ENCODE measurements at places on chromosomes 5 and 9. TPM values are rescaled to one million over a fixed set of nuclear protein-coding genes. Genes with fewer than 3 reads are reported as not detected.

The CDX1 gene
- not detected for total RNA-seq

The ELOVL7 gene
- total RNA-seq, result 0.18 TPM

DNA sequence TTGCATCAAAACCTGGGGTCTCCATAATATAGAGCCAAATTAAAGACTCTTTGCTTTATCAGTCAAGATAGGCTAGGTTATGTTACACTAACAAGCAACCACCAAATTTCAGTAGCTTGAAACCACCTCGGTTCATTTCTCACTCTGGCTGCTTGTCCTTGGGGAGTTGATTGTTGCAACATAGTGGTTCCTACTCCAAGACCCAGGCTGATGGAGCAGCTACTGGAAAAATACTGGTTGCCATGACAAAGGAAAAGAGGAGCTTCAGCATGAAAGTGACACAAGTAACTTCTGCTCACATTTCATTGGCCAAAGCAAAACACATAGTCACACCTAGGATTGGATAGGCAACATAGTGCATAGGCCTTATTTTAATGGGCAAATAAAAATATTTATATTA lies 18.5 kb upstream of the RCL1 start:
- no peak for DNase-seq
- H3K4me1 ChIP-seq, result no peaks in the 10 kb centered on the region
- no peak overlapping the region for H3K4me3 ChIP-seq
- H3K36me3 ChIP-seq, result no peaks in the 10 kb centered on the region

DNA sequence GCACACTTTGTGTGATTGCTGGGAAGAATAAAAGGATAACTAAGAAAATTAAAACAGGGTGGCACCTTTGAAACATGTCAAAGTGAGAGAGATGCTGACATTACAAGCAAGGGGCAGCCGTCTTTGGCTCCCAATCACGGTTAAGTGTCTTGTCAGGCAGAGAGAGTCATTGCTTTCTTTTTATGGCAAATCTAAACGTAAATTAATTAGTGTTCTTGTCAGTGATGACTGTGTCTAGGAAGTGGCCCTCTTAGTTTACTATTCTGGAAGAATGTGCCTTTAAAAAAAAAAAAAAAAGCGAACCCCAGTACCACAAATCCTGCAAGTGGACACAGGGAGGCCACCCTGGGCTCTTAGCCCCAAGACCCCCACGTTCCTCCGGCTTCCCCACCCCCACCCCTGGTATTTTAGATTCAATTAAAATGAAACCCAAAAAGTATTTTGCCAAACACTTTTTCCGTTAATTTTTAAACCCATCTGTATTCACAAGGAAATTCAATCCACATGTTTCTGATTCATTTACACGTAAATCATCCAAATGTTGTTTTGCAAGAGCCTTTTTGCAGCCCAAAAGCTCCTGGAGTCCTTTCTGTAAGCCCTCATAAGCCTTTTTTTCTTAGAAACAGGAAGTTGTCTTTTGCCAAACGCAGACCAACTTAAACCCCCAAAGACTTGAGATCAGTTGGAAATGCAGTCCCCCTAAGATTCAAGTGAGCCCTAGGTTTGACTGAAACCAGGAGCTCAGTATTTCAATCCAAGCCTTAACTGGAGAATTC lies 399.3 kb downstream of the EBF1 start:
- H3K27ac ChIP-seq, result no peak overlapping the region
- H3K36me3 ChIP-seq, result no peaks in the 10 kb centered on the region
- H3K4me1 ChIP-seq, result peaks cover 2% of the 10 kb centered on the region
- no peaks in the 10 kb centered on the region for H3K27me3 ChIP-seq
- no peak overlapping the region for H3K4me3 ChIP-seq

DNA sequence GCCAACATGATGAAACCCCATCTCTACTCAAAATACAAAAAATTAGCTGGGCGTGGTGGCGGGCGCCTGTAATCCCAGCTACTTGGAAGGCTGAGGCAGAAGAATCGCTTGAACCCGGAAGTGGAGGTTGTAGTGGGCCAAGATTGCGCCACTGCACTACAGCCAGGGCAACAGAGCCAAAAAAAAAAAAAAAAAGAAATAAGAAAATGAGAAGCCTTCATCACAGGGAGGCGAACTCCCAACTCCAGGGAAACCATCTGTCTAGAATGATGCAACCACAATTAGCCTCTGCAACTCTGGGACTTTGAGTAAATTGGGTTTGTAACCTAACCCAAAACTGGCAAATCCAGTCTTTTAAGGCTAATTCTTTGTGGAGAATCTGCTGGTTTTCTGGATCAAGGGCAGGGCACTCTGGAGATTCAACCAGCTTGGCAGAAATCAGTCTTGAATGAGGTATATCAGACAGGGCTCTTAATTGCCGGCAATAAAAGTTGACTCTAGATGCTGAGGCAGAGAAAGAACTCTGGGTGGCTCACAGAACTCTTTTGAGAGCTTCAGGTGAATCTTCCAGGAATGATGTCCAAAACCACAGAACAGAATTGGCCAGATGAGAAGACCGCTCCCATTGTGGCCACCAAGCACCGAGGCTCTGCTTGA lies 9.9 kb downstream of the S100Z start:
- no peaks in the 10 kb centered on the region for H3K27me3 ChIP-seq
- H3K4me1 ChIP-seq, result peaks cover 15% of the 10 kb centered on the region
- H3K36me3 ChIP-seq, result peaks cover 12% of the 10 kb centered on the region
- H3K4me3 ChIP-seq, result no peak overlapping the region
- no peak for DNase-seq

The ENHO gene
- not detected for total RNA-seq

GRCh38 chr5:39543335-39543734 lies 118.6 kb upstream of the DAB2 start:
- no peaks in the 10 kb centered on the region for H3K4me1 ChIP-seq
- H3K27me3 ChIP-seq, result peaks cover 3% of the 10 kb centered on the region
- H3K4me3 ChIP-seq, result no peak overlapping the region
- no peaks in the 10 kb centered on the region for H3K36me3 ChIP-seq
- no peak for DNase-seq

The SH3TC2 gene
- not detected for total RNA-seq

The SHROOM1 gene
- 2.1 TPM for total RNA-seq
